Endothelial cell of umbilical vein (primary cell): ENCODE measurements at places on chromosomes 11 and 22. TPM values are rescaled to one million over a fixed set of nuclear protein-coding genes. Genes with fewer than 3 reads are reported as not detected.

DNA sequence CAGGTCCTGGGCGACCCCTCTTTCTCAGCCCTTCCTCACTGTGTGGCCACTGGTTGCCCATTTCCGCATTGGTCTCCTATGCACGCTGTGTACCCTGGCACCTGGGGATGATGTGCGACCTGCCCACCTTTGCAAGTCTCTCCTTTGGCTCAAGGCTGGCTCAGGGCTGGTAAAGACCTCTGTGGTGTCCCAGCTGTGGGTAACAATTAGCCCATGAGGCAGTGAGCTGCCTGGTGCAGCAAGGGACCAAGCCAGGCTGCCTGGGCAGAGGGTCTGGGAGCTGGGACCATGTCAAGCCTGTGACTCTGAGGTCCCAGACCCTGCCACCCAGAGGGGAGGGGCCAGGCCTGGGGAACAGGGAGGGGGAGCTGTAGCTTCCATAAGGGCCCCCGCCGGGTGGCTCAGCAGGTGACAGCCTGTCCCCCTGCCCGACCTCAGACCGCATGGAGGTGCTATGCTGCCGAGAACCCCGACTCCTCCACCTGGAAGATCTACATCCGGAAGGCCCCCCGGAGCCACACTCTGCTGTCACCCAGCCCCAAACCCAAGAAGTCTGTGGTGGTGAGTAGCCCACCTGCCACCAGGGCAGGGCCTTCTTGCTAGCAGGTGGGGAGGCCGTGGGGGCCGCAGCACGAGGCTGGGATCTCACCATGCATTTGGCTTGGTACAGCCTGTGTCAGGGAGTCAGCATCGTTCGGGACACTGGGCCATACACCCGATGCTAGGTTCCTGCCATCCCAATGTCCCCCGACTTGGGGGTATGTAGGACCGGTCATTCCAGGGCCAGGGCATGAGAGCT is 112.5 kb downstream of the KCNQ1OT1 start:
- no peak for DNase-seq

- peak; percentile 34 for DNase-seq
Observed at GRCh38 chr11:134119094-134119493, 50.2 kb downstream of the JAM3 start.

Gene SAMM50
- 55.9 and 56.2 TPM in 2 replicates for total RNA-seq

GRCh38 chr11:125253795-125254525 is 89.4 kb downstream of the PKNOX2 start:
- no peak for DNase-seq

- no peak for DNase-seq
Observed at GRCh38 chr11:7509966-7510365, 3.8 kb upstream of the PPFIBP2 start.

Gene STIP1
- 223 and 226 TPM in 2 replicates for total RNA-seq

- DNase-seq = no peak
Observed at GRCh38 chr11:120794748-120795147, 229.2 kb upstream of the TBCEL start.

GRCh38 chr11:76512851-76513653 is 68.2 kb downstream of the EMSY start:
- peak; percentile 58 for DNase-seq

DNA sequence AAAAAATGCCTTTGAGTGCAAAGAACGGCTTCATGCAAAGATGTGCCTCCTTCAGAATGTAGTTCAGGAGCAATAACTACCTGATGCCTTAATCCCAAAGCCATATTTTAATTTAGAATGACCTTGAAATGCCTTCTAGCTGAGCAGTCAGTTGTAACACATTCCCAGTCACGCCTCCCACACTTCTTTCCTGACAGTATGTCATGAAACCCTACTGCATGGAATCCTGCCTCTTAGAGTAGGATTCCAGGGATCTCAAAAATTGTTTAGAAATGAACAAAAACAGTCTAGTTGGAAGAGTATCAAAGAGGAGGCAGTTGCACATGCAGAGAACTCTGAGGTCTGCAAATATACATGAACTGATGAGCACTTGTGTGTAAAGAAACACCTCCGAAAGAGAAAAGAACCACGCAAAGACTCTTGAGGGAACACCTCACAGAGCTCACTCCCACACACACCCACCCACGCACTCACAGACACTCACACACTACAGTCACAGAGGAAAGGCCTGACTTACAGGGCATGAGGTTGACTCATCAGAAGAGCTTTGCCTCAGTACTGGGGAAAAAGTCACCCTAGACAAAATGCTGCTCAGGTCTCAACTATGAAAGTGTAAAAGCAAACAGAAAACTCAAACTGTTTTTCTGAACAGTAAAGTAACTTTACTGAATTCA is 77.4 kb downstream of the GGTLC2 start:
- DNase-seq = no peak

- DNase-seq = no peak
Observed at GRCh38 chr11:57155400-57155799, 26.4 kb upstream of the LRRC55 start.

DNA sequence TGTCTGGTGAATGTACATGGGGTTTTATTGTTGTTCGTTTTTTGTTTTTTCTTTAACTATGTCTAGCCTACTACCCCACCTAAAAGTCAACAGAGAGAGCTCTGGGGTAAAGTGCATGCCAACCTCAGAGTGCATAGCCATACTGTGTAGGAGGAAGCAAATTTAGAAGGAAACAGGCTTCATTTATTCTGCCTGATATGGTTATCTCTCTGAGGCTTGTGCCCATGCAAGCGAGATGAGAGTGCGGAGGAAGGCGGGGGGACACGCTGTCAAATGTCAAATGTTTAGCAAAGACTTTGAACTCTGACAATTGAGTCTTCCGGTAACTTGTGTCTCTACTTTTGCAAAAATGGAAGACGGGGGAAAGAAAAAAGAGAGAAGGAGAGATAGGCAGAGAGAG is 295.5 kb downstream of the ETS1 start:
- DNase-seq = no peak

- DNase-seq = peak; percentile 32
Observed at GRCh38 chr11:94785509-94785908, 17.4 kb downstream of the AMOTL1 start.

DNA sequence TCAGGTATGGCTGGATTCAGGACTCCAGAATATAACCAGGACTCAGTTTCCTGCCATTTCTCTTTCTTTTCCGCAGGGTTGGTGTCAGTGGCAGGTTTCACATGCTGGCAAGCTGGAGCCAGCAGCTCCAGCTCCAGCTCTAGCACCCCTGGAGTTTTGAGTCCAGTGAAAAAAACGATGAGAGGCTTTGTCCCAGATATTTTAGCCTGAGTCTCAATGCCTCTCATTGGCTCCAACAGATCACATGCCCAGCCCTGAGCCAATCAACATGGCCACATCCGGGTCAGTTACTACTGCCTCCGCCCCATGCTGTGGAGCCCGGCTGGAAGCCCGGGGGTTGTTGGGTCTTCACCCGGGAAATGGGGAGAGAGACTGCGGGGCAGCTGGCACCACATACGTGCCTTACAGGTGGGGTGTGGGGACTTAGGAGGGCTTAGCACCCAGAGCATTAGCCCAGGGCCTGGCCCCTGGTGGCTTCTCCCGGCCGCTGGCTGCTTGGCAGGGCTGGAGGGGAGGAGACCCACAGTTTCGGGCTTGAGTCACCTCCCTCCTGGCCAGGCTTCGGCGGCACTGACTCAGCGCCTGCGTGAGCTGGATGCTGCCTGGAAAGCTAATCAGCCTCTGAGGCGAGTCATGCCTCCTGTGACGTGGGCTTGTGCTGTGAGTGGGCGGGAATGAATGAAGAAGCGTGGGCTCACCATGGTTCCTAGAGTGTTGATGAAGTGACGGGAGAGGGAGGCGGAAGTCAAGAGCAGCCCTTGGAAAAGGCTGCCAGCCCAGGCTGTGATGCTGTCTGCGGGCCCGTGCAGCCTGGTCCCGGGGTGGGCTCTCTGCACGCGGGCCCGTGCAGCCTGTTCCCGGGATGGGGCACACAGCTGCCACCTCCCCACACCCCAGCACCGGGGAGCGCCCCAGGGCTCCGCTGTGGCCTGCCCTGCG is 15.3 kb upstream of the MRTFA start:
- DNase-seq = peak; percentile 98

GRCh38 chr11:11500744-11501487 is 120.9 kb downstream of the GALNT18 start:
- no peak for DNase-seq

GRCh38 chr11:75351541-75351790 is at the start of gene ARRB1:
TSS of gene ARRB1 (minus strand) at chr11:75351661. CDS start at chr11:75351607, 54 bp downstream.
- DNase-seq = no peak

Gene FHIP1B
- total RNA-seq = 21.3 and 23.0 TPM in 2 replicates

- DNase-seq = no peak
Observed at GRCh38 chr11:10683429-10683828, 10.1 kb downstream of the IRAG1 start.

Gene CYB561A3
- total RNA-seq = 41.6 and 44.0 TPM in 2 replicates

DNA sequence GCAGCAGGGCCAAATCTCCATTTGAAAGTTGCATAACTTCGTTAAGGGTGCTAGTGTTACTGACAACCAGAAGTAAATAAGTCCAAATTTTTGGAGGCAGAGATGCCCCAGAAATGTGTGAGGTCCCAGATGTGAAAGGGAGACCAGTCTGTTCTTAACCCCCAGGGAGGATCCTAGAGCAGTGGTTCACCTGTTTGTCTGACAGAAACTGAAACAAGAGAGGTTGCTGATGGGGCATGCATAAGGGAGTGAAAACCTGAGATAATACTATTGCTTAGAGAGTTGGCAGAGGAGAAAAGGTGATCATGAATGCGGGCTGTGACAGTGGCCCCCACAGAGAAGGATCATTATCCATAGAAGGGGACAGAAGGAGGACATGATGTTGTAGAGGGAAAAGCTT is 3.8 kb downstream of the CBLIF start:
- no peak for DNase-seq

DNA sequence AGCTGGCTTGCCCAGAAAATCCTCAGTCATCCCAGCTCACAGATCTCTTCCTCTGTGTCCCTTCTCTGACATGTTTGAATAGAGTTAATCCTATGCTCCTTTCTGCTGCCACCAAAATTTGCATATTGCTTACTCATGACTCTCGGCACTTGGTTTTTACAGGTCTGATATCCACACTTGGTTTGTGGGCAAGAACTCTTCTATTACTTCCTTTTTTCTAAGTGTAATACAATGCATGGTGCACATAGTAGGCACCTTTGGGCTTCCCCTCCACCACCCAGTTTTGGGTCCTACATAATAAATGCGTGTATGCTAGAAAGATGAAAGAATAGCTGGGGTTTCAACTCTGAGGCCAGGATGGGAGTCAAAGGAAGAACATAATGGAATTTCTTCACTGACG is 69.7 kb upstream of the GRK3 start:
- no peak for DNase-seq

Gene SERGEF
- total RNA-seq = 12.3 and 16.7 TPM in 2 replicates

Gene MS4A4E
- total RNA-seq = not detected in 2 replicates

- peak; percentile 82 for DNase-seq
Observed at GRCh38 chr11:10327254-10327653, 22.4 kb downstream of the ADM start.

DNA sequence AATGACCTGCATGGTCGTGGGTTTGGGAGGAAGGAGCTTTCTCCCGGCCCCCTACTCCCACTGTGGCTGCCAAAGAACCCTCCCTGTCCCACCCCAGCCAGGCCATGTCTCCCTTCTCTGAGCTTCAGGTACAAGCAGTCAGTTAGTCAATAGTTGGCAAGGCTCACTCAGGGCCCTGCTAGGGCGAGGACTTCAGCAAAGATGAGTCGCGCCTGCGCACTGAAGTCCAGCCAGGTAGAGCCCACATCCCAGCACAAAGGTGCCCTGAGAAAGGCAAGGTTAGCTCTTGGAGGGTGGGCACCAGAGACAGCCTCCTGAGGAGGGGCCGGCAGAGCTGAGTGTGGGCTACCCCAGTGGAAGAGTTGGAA is 11.1 kb downstream of the C11orf86 start:
- DNase-seq = no peak

Gene KDM4E
- not detected in 2 replicates for total RNA-seq

DNA sequence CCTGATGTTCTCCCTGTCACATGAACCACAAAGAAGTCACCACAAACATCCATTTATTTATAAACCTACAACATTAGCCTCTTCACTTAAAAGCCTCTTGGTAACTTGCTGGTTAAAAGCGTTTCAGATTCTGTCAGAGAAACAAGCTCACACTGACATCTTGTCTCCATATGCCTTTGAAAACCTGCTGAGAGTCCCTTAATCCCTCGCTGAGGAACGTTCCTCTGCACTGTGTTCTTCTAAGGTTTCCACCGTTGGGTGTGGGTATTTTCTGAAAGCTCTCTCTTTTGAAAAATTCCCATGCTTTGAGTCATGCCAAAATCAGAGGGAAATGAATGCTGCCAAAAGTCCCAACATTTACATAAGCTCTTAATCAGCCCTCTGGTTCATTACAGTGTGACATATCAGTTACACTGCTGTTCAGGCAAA is 149.8 kb downstream of the CCDC34 start:
- DNase-seq = peak; percentile 48

Gene OR1S1
- total RNA-seq = not detected in 2 replicates

DNA sequence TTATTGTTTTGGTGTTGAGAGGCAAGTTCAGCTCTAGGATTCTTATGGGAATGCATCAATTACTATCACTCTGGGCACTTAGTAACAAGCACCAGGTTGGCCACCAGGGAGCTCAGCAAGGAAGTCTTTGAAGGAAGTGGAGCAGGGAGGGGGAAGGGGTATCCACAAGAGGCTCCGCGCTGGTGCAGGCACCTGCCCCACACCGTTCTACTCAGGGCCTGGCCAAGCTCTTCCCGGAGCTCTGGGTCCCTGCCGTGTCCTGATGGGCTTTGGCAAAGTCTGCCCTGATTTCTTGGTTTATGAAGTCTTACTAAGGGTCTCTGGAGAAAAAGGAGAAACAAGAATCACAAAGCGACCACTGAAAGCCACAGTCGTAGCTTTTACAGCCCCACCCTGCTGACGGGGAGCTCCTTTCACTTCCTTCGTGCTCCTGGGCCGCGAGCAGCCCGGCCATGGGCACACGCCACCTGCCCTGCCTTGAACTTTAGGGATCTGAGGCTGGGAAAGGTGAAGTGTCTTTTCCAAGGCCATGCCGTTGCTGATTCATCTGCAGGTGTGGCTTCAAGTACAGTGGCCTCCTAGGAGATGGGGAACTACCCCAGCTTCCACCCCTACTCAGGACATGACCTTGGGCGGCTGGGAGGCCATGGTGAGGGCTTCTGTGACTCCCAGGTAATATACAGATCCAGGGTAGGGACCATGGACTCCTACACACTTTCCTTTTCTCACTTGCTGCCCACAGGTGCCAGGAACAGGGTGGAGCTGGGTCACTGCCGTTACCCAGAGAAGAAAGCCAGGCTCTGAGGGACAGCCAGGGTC is 15.9 kb upstream of the LRRC32 start:
- DNase-seq = no peak

- DNase-seq = no peak
Observed at GRCh38 chr11:7651700-7652099, 21.6 kb downstream of the CYB5R2 start.

DNA sequence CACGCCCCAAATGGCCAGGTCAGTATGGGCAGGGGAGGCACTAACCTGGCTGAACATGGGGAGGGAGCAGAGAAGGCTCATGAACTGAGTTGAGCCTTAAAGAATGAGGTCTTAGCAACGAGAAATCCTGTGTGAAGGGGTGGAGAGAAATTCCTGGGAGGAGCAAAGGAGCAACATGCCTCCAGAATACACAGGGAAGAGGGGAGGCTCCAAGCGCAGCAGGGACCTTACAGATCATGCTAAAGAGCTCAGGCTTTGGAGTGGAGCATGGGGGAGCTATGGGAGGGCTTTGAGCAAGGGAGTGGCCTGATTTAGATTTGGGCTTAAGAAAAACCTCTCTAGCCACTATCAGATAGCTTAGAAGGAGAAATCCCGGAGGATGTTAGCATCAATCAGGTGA is 88.1 kb downstream of the MN1 start:
- no peak for DNase-seq
